Left ventricle myocardium inferior (tissue), 1 donor: ENCODE measurements at places on chromosomes 2 and 18. TPM values are rescaled to one million over a fixed set of nuclear protein-coding genes. Genes with fewer than 3 reads are reported as not detected.

The TMEM185B gene
- 21.0 TPM for total RNA-seq

The LYG2 gene
- total RNA-seq, result not detected

DNA sequence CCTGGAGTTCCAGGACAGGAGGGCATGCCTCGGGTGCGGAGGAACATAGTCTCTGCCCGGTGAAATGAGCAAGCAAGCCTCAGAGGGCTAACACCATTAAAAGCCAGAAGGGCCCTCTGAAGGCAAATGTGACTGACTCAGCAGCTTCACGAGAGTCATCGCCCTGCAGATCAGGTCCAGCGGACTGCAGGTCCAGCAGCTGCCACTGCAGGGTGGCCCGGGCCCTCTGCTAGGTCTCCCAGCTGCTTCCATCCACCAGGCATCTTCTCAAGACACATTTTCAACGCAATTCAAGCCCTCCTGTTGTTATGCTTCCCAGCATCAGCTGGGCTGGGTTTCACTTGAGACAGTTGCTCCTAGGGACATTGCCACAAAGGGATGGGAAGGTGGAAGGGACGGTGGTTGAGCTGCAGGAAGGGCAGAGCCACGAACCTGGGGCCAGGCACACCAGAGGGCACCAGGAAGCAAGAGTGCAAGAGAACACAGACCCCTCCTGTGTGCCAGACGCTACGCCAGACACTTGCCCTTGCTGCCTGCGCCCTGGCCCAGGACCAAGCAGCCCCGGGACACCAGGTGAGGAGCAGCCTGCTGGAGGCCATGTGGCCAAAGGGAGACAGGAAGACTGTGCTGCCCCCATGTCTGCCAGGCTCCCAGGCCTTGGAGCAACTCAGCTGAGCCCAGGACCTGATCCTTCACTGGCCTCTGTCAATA is 173.0 kb downstream of the HDAC4 start:
- no peak for DNase-seq

DNA sequence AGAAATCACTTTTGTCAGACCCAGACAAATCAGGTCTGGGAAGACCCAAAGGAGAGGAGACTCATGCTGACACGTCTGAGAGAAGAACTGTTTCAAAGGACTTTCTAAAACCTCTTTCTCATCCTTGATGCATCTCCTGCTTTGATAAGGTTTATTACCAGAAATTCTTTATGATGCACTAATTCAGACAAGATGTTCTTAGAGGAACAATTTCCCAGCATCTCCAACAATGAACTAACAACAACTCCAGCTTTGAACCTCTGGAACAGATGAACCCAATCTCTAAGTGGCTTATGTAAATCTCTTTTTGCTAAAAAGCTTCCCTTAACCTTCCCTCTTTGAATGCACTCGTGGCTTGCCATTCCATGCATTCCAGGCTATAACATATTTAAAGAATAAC is 15.9 kb upstream of the SERPINB11 start:
- no peak for DNase-seq

The RAB6D gene
- total RNA-seq, result not detected

The GRB14 gene
- 39.3 TPM for total RNA-seq

GRCh38 chr18:46652372-46652771 is 4.6 kb downstream of the LOXHD1 start:
- DNase-seq, result no peak

DNA sequence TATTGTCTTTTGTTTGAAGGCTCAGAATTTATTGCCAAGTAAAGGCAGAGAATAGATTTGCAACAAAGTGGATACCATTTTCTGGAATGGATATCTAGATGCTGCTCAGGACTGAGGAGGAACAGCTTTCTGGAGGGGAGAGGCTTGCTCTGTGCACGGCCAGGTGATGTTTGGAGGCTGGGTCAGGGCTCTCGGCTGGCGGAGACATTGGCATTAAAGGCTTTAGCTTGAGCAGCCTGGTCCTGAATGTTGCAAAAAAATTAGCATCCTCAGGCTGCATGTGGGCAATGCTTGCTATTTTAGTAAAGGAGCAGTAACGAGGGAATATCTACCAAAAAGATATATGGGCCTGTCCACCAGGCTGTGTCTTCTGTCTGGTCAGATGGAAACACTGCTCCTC is 20.4 kb downstream of the RNF144A start:
- no peak for DNase-seq
